ENCODE measurements at places on chromosomes 7 and 10.
A peak's percentile ranks its signal among the peaks of the same experiment; 100 is the strongest.

DNA sequence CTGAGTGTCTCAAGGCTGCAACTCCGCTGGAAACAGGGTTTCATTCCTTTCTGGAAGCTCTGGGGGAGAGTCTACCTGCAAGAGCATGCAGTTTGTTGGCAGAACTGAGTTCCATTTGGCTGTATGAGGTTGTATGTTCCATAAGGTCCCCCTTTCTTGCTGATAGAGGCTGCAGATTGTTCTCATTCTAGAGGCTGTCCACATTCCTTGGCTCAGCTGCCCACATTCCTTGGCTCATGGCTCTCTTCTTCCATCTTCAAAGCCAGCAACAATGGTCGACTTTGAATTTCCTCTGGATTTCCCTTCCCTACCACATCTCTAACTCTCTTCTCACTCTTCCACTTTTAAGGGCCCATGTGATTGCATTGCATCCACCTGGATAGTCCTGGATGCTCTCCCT is 147.3 kb upstream of the CDCA7L start:
- DNase-seq = no peak

- no peak for DNase-seq
Observed at GRCh38 chr7:90955641-90956207, 308.5 kb upstream of the FZD1 start.

- DNase-seq = no peak
Observed at GRCh38 chr10:62462461-62462860, 88.3 kb downstream of the ZNF365 start.

DNA sequence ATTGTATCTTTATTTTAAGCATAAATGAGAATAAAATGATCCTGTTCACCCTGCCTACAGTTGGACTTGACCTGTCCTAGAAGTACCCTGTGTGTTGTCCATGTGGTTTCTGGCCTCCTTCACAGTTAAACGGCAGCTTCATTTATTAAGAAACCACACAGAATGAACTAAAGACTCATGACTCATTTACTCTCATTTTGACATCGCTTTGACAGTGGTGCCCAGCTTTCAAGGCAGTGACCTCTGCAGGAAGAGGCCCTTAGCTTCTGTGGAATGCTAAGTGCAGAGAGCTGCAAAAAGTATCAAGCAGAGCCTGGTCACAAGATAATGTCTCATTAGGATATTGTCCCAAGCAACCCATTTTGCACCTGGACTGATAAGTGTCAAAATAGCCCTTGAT is 93.4 kb downstream of the AVL9 start:
- DNase-seq = peak; percentile 16

DNA sequence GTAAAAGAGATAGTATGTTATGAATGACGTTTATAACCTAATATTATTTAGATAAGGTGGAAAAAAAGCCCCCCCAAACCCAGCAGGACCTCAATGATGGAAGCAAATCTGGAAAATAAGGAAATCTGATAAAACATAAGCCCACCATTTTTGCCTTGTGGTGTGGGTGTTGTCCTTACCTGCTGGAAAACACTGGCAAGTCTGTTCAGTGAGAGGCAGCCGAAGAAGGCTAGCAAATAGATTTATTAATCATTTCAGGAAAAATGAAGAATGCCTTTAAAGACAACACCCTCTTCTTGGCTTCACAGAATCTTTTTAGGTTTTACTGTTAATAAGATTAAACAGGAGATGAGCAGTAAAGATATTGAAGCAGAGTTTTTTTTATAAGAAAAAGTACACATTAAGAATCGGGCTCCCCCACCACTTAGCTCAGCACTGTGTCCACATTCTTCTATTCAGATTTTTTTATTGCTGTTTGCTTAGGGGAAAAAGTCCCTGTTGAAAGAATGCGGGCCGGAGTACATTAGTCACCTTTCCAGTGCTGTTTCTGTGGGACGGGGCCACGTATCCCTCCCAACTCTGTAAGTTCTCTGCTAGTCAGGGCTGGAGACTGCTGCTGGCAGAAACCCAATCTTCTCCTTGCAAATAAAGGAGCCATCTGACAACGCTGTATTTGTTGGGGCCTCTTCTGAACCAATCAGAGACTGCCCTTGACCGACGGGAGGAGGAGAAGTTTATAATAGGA is 104.1 kb downstream of the EVX1 start:
- DNase-seq = no peak

DNA sequence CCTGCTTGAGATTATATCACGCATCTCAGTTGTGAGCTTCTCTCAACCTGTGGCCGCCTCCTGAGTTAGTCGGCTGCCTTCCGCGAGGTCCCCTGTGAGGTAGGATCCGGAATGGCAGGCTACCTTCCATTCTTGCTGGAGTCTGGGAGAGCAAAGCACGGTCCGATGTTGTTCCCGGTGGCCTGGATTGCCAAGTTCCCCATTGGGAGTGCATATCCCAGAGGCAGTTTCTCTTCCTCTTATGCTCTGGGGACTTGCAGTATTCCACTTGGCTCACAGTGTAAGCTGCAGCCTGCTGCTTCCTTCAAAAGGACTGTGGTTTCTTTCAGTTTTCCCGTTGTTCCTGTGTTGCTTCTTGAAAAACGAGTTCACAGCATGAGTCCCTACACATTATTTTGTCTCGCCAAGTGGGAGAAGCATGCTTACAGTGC is 225.4 kb upstream of the ZWINT start:
- DNase-seq = no peak

GRCh38 chr7:148620749-148621359 is 30.3 kb downstream of the C7orf33 start:
- DNase-seq = no peak

DNA sequence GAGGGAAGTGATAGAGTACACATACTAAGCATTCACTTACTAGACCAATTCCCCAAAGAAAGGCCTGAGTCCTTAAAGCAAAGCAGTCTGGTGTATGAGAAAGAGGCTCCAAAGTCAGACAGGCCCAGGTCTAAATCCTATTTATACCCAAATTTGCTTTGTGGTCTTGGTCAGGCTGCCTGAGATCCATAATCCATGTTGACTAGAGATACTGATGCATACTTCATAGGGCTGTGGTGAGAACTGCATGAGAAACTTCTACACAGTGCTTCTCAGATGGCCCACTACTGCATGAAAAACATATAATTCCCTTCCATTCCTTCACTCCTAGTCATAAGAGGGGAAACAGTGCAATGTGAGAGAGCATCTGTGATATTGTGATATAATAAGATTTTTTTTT is 81.6 kb upstream of the SP4 start:
- DNase-seq = no peak

DNA sequence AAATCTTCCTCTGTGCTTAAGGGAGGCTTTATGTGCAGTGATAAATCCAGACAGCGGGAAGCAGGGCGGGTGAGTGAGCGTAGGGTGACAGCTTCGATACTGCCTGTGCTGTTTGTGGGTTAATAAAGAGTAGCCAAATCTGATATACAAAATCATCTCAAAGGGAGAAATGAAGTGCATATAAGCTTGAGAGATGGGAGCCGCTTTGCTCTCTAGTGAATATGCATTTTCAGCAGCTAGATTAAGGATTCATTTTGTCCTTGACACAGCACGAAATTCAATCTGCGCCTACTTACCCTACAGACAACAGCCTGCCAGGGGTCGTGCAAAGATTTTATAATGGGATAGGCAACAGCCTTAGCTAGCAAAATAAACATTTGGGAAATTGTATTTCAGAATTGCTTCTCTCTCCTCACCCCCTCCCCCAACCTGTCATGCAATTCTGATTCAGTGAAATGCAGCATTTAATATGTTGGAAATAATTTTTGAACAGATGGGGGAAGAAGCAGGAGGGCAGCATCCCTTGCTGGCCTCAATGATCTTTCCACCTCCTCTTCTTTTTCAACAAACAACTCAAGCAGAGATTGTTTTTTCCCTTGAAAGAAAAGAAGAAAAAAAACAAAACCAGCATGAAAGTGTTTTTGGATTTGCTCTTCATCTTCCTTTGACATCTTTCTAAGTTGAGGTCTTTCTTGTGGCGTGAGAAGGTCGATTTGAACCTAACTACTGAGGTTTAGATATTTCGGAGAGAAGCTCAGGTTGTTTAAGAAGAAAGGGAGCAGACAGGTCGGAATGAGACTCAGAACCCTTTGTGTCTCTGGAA is 117.9 kb downstream of the AOAH start:
- DNase-seq = no peak
